ENCODE measurements at places on chromosomes 4 and X. TPM values are rescaled to one million over a fixed set of nuclear protein-coding genes. Genes with fewer than 3 reads are reported as not detected.
A peak's percentile ranks its signal among the peaks of the same experiment; 100 is the strongest.

DNA sequence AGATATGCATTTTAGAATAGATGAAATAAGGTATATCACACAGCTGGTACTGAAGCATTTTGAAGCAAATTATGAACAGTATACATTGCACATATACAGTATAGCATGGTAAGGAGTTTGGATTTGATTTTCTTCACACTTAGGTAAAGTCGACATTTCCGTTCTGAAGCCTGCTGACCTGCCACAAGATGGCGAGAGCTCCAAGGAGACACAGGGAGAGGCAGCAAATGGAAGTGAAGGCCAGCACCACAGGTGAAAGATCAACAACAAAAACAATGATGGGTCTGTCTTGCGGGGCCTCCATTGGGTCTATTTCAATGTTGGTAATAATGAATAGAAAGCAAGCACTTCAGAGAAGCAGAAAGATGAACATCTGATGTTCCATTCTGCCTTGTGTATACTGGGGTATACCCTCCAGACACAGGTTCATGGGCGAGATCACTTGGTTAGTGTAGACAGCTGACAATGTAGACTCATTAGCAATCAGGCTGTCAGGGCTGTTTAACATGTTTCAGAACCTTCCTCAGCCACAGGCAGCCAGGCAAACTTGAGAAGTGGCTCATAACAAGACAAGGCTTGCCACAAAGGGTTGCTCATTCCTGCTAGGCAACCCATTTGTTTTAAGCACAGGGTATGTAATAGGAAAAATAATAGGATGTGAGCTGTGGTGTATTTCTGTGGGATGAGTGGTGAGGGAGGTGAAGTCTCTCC is 21.4 kb upstream of the NOX1 start:
- DNase-seq = peak; percentile 0

DNA sequence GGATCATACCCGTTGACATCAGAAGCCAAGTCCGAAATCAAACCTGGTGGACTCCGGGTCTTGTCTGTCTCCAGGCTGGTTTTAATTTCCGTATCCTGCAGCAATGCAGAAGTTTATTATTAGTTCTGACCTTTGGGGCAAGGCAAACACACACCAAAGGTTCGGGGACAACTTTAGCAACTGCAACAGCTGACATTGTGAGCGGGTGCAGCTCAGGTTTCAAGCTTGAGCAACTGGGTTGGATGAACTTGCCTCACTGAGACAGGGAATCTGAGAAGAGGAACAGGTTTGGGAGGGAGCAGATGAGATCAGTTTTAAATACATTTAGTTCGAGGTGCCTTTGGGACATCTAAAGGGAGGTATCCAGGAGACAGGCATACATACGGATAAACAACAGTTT is 110.7 kb downstream of the GNL3L start:
- DNase-seq = no peak

DNA sequence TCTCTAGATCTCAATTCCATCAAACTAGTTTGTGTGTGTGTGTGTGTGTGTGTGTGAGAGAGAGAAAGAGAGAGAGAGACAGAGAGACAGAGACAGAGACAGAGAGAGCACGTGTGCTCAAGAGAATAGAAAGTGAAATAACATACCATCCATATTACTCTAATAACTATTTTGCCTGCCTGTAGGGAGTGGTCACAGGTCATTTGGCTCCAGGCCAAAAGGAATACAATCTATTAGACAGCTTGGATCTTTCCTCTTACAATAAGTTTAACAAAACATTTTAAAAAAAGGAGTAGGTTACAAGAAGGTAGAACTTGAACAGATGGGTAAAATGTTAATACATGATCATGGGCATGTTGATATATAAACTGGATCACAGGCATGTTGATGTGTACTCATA is 76.2 kb downstream of the COL4A6 start:
- DNase-seq = no peak

Gene SPRY1
- 0.05 TPM for total RNA-seq

- DNase-seq = no peak
Measured at GRCh38 chrX:47321386-47321785, 49.0 kb upstream of the ZNF157 start.

GRCh38 chr4:7397206-7398103 is 37.3 kb downstream of the PSAPL1 start:
- no peak for DNase-seq

DNA sequence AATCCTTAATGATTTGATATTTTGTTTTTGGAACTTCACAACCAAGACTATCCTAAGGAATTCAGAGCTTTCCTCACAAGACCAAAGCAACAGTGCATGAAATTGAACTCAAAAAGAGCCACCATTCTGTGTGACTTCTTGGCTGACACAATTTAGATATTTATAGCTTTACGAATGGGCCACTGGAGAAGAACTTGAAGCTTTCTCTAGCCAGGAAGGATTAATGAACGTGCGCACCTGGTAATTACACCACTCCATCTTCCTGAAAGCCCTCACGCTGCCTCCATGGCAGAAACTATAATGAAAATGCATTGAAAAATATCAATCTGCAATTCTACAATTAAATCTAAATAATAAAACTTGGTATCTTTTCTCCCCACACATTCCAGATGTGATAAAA is 1057.8 kb downstream of the DMD start:
- no peak for DNase-seq

DNA sequence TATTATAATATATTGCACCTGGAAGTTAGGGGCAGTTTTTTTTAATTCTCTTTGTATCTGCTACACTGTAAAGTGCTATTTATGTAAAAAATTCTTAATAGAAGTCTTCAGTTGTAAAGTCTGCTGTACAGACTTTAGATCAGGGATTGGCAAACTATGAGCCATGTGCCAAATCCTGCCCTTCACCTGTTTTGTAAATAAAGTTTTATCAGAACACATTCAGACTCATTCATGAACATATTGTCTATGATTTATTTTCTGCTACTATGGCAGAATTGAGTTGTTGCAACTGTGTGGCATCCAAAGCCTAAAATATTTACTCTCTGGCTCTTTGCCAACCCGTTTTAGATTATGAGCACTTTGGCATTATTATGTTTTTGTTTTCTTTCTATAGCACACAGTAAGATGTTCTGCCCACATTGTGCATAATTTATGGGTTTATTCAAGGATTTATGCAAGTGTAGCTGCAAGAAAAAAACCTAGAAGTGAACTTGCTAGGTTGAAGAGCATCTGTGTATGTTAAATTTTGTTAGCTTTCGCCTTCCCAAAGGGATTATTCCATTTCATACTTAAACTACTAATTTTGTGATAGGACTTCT is 56.9 kb downstream of the CLCN3 start:
- no peak for DNase-seq

All from A172 (cell line).